Thymus (tissue), 14 donors: ENCODE measurements at places on chromosomes 3 and 15.

DNA sequence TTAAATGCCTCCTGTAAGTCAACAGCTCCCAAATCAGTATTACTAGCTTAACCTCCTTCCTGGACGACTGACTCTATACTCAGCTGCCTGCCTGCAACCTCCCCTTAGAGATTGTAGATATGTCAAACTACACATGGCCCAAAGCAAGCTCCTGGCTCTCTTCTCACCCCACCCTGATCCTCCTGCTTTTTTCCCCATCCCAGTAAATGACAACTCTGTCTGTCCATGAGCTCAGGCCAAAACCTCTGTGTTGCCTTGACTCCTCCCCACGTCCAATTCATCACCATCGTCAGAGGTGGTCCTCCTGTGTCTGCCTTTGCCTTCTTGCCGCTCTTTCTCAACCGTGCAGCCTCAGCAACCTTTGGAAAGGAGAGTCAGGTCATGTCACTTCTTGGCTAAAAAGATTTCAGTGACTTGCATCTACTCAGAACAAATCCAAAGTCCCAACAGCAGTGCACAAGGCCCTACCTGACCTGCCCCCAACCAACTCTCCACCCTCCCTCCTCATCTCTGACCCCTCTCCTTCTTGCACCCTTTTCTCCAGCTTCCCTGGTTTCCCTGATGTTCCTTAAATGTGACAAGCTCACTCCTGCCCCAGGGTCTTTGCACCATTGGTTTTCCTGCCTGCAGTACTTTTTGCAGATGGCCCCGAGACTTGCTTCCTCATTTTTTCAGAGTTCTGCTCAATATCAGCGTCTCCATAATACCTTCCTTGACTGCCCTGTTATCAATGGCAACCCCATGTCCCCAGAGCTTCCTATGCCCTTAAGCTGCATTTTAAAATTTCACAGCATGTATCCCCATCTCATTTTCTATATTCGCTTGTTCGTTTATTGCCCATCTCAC, 52.8 kb downstream of the LSM3 start:
- no peak for DNase-seq

- DNase-seq = no peak
These were observed 149.6 kb downstream of the MAGI1 start for GRCh38 chr3:65888980-65889706.

DNA sequence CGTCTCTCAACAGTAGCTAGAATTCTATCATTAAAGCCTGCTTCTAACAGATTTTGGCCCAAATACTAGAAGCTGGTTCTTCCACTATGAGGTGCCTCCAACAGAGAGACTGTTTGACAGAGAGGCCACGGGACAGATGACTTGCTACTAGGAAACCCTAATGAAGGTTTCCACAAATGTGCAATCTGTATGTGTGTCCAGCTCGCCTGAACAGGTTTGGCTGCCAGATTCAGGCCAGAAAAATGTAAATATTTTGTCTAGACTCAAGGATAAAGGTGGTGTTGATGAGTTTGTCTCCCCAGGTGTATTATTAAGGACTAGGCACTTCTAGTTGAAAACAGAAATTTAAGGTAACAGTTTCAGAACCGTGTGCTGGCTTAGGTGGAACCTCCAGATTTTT, 91.6 kb upstream of the TRIM42 start:
- DNase-seq = no peak

- no peak for DNase-seq
These were observed 91.6 kb downstream of the FOXB1 start for GRCh38 chr15:60095711-60096110.

GRCh38 chr3:98555025-98555379, 23.2 kb downstream of the GPR15 start:
- DNase-seq = no peak

DNA sequence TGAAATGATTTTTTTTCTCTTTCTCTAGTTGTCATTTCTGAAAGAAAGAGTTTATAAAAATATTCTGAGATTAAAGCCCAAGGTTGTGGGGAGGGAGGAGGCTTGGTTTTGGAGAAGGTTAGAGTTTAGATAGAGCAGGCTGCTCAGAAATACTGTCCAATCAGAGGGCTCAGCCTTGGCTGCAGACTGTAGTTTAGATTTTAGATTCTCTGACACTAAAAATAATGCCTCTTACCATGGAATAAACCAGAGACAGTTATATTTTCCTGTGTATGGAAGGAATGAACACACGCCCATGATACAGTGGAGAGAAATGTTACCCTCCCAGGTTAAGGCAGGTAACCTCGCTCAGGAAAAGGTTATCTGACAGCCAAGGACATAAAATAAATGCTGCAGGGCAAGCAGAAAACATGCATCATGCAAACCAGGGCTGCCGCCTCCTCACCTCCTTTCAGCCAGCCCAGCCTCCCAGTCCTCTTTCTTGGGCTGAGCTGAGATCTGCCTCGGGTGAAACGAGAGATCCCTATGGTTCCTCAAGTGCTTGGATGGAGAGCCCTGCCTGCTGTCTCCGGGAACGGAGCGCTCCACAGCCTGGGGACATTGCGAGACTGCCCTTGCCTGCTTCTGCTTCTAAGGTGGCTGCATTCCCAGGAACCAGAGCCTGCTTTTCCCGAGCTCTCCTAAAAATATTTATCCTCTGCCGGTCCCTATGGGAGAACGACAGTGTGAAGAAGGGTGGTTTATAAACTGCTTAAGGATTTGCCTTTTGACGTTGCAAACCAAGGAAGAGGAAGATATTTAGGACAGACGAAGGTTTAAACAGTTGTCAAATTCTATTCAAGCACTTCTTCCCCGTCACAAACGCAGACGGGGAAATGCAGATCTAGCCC, 848 bp downstream of the NCEH1 start:
- DNase-seq = peak; percentile 6

GRCh38 chr3:4471907-4472306, 4.8 kb upstream of the SUMF1 start:
- no peak for DNase-seq

GRCh38 chr15:80478075-80478474, 73.9 kb downstream of the ARNT2 start:
- no peak for DNase-seq

GRCh38 chr15:69561071-69561784, 108.6 kb downstream of the RPLP1 start:
- no peak for DNase-seq

DNA sequence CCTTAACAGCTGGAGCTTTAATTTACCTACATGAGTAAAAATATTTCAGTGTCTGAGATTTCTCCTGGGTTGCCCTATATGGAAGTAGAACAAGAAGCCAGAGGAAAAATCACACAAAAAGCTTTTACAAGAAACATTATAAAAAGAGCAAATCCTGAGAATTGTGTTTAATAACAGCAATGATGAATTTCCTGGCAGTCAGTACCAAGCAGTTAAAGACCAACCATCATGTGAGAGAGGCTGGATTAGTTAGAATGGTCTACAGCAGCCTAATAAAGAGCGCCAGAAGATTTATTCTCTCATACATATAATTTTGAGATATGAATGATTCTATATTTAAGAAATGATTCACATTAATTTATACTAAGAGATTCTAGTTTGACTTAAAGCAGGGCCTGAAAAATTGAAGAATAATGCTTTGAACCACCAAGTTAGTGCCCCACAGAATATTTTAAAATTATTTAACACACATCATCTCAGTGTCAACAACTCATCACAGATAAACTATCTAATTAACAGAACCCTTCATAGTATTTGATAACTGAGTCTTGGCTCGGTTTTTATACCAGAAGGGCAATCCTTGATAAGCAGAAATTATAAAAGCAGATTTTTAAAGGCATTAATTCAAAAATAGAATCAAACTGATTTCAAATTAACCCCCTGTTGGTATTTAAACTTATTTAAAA, 59.9 kb upstream of the DPH6 start:
- no peak for DNase-seq

- no peak for DNase-seq
These were observed 44.0 kb downstream of the FMN1 start for GRCh38 chr15:33150431-33150941.

- DNase-seq = no peak
These were observed 86.9 kb downstream of the ZNF609 start for GRCh38 chr15:64547275-64547674.

DNA sequence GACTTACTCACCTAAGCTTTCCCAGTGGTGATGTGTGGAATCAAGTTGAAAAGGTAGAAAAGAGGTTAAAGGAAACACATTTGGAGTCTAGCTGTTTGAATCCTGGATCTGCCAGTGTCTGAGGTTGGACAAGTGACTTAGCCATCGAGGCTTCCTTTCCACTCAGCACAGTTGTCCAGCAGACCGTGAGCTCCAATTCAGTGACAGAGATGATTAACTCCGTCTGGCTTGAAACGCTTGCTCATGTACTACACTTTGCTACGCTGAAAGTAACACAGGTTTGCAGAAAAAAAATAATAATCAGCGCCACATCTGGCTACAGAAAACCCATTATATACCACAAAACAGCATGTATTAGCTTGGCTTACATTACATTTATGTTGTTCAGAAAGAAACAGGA, 364.9 kb upstream of the MCTP2 start:
- no peak for DNase-seq

DNA sequence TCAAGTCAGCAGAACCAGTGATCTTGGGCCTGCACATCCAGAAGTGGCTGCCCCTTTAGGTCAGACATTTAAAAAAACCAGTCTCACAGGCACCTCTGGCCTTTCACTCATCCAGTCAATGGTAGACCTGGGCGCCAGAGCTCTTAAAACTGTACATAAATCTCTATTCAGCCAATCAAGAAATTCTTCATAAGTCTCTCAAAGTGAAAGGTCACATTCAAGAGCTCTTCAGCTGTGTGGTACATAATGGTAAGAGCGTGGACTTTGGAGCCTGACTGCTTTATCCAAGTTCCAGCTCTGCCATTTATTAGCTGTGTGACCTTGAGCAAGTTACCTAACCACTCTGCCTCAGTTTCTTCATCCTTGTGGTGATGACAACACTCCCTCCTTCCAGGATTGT, 22.3 kb upstream of the MORF4L1 start:
- DNase-seq = no peak

- DNase-seq = no peak
These were observed 24.4 kb downstream of the SELENOT start for GRCh38 chr3:150627557-150627956.

- peak; percentile 71 for DNase-seq
These were observed 125.5 kb downstream of the GADL1 start for GRCh38 chr3:30768703-30769550.

GRCh38 chr15:78730955-78731354, 80.3 kb downstream of the ADAMTS7 start:
- DNase-seq = no peak

GRCh38 chr3:141083836-141084649, 32.9 kb downstream of the SPSB4 start:
- no peak for DNase-seq

GRCh38 chr3:56799251-56799882, 2.4 kb downstream of the ARHGEF3 start:
- peak; percentile 48 for DNase-seq

GRCh38 chr3:134328147-134328591, 46.1 kb downstream of the AMOTL2 start:
- no peak for DNase-seq

GRCh38 chr3:122030381-122031122, 8.5 kb upstream of the ILDR1 start:
- DNase-seq = no peak
